GM06990 (cell line): ENCODE measurements at places on chromosomes 1 and 21.

- DNase-seq: peak; percentile 60
Measured at GRCh38 chr1:79777481-79778219, 771.1 kb upstream of the ADGRL4 start.

DNA sequence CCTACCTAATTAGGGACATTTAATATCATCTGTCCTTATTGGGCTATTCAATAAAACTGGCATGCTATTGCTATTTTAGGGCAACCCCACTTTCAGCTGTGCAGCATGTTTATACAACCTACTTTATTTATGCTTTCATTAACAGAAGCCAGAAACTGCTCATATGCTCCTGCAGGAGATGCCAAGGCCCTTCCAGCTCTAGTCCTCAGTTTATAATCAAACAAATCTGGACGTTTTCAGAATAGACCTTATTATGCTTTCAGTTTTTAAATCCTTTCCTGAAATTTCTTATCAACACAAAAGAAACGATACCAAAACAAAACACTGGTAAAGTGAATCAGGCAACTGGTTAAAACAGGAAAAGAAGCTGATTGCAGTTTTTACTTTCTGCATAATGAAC, 53.2 kb downstream of the PTGS2 start:
- DNase-seq: no peak

DNA sequence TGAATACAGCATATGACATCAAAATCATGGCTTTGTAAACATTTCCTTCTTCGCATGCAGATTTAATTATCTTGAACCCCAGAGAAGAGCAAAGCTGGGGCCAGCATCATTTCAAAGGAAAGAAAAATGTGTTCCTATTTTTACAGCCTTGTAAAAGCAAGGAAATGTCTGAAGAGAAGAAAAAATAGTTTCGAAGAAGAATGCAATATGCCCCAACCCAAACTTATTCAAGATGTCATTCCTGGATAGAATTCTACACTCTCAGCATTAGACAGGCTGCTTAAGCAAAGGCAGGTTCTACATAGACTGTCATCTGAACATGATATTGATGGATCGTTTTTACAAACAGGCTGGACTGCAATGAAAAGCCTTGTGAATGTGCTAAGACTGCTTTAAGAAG, 900.8 kb downstream of the TTLL7 start:
- DNase-seq: no peak

- DNase-seq: no peak
Measured at GRCh38 chr1:244964112-244964971, 100.0 kb upstream of the HNRNPU start.

DNA sequence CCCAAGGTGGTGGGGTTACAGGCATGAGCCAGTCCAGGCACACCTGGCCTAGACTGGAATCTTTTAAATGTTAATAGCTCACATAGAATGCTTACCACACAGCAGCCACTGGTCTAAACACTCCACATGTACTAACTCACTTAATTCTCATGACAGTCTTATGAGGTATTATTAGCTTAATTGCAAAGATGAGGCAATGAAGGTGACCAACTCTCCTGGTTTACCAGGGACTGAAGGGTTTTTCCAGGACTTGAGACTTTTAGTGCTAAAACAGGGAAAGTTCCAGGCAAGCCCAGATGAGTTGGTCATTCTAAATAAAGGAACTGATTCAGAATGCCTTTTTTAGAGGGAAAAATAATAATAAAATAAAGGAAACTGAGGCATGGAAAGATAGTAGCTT, 7.0 kb upstream of the STMN1 start:
- DNase-seq: no peak
